Stimulated activated CD8-positive, alpha-beta memory T cell treated with anti-CD3 and anti-CD28 coated beads, Interleukin-4, amount 100 ng/mL, for 4 hours (primary cell): ENCODE measurements at places on chromosomes 5 and 9.

GRCh38 chr5:123450640-123451039 lies 27.4 kb upstream of the CEP120 start:
- no peak for DNase-seq

- no peak for DNase-seq
Observed at GRCh38 chr5:50463047-50463446, 22.0 kb upstream of the EMB start.

DNA sequence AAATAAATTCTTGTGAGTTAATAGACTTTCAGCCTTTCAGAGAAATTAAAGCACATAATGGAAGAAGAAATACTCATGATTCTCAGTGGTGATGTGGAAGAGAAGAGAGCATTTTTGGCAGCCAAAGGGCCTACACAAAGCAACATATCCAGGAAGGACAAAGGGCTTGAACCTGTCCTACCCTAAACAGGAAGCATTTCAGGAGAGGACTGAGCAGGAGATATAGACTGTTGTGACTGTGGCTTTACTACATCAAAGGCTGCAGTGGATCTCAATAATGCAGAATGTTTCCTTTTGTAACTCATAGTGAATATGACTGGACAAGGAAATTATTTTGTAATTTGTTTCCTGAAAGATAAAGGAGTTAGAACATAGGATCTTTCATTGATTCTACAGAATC lies 1.3 kb upstream of the PARP8 start:
- no peak for DNase-seq

DNA sequence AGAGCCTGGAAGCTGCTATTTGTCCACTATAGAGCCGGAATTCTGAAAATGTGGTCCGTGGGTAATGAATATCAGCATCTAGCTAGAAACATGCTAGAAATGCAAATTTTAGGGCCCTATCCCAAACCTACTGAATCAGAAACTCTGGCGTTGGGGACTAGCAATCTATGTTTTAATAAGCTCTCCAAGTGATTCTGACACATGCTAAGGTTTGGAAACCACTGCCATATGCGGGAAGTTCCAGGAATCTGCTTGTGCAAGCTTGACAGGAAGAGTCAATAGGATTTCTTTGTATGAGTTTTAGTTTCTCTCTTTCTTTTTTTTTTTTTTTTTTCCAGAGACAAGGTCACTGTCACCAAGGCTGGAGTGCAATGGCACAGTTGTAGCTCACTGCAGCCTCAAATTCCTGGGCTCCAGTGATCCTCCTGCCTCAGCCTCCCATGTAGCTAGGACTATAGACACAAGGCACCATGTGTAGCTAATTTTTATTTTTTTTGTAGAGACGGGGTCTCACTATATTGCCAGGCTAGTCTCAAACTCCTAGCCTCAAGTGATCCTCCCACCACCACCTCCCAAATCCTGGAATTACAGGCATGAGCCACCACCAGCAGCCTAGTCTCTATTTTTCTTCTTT lies 26.4 kb upstream of the CARNMT1 start:
- no peak for DNase-seq

GRCh38 chr9:121714075-121714705 lies 62.8 kb downstream of the DAB2IP start:
- no peak for DNase-seq

GRCh38 chr5:179885491-179886090 lies 22.1 kb downstream of the TBC1D9B start:
- DNase-seq, result no peak

DNA sequence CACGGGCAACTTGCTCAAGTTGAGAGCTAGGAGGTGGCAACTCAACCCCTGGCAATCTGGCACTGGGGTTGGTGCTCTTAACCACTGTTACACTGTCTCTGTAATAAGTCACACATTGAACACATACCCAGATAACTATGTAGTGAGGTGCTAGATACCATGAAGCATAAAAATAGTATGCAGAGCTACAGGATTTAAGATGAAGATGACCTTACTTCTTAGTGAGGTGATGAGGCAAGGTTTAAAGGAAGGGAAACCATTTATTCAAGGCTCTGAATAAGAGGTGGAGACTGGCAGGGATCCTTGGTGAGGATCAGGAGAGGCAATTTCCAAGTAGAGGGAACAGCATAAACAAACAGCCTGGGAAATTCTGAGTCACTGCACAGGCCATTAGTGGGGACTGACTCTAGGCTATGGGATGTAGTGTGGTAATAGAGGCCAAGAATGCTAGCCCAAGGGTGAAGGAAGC lies 67.6 kb upstream of the NR3C1 start:
- no peak for DNase-seq

DNA sequence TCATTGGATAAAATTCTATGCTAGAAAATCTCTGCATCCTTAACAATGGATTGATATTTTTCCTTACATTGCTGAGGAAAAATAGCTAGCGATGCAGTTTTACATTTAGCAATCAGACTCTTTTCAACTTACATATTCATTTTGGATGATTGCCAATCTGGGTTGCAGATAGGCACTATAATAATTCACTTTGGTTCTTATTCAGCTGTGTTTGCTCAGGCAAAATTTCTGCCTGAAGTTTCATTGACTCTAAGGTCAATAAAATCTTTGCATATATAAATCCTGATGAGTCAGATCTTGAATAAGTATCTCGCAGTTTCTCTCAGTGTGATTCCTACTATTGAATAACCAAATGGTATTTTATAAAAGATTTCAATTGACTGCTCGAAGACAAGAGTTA lies 1105.8 kb downstream of the CDH18 start:
- DNase-seq, result no peak

GRCh38 chr5:138929571-138929955 lies 54.4 kb upstream of the LRRTM2 start:
- DNase-seq, result no peak

GRCh38 chr9:34151398-34151797 lies 24.9 kb upstream of the DCAF12 start:
- DNase-seq, result no peak

- DNase-seq, result no peak
Observed at GRCh38 chr5:50666261-50667022, at the start of gene PARP8. Gene PARP8, plus strand, starts transcription at chr5:50666637. Its CDS starts 459 bp downstream, at chr5:50667096.

- no peak for DNase-seq
Observed at GRCh38 chr5:22780756-22781155, 72.4 kb downstream of the CDH12 start.

DNA sequence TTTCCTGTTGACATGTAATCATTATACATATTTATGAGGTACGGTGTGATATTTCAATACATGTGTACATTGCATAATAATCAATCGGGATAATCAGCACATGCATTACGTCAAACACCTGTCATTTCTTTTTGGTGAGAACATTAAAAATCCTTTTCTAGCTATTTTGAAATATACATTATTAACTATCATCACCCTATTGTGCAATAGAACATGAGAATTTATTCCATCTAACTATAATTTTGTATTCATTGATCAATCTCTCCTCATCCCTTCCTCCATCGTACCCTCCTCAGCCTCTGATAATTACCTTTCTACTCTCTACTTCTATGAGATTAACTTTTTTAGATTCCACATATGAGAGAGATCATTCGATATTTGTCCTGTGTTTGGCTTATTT lies 170.9 kb upstream of the GHR start:
- no peak for DNase-seq

DNA sequence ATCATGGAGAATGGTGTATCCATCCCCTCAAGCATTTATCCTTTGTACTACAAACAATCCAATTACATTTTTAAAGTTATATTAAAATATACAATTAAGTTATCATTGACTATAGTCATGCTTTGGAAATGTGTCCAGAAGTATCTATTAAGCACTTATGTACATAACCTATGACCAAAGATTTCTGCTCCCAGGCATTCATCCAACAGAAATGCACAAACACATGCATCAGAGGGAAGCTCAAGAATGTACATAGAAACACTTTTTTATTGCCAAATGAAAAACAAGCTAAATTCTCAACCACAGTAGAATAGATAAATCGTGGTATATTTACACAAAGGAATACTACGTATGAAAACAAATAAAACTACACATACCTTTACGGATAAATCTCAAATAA lies 700.5 kb upstream of the ZNF608 start:
- DNase-seq, result no peak

DNA sequence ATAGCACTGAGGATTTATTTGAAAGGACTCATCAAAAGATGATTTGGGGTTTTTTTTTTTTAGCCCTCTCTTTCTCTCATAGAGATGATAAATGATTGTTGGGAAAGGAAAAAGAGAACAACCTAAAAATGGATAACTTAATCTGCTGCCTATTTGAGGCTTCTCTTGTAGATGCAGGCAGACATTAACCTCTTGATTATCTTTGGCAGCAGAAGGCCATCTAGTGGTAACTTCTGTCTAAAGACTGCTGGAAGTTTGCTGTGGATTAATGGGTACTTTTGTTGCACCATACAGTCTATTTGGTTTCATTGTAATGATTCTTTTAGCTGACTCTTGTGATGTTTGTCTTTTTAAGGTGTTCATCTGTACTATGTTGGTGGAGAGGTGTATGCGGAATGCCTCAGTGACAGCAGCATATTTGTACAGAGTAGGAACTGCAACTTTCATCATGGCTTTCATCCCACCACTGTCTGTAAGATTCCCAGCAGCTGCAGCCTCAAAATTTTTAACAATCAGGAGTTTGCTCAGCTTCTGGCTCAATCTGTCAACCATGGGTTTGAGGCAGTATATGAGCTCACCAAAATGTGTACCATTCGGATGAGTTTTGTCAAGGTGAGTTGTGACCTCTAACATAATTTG lies 18.8 kb downstream of the SMIM32 start:
- no peak for DNase-seq

- DNase-seq, result no peak
Observed at GRCh38 chr5:97453263-97453662, 270.2 kb upstream of the RIOK2 start.

DNA sequence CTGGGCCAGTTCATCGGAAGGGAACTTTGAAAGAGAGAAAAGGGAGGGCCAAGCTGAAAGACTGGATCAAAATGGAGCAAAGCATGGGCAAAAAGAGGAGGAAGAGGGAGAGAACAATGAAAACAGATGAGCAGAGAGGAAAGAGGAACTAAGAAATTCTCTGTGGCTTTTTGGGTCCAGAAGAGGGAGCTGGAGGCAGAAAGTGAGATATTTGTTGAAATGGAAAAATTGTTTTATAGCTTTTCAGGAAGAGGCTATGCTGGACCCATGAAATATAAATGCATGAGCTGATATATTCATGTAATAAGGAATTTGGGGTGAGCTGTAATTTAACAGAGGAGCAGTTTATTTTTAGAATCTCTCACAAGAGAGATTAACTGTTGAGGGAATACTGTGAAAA lies 457.3 kb downstream of the DMAC1 start:
- DNase-seq, result no peak

DNA sequence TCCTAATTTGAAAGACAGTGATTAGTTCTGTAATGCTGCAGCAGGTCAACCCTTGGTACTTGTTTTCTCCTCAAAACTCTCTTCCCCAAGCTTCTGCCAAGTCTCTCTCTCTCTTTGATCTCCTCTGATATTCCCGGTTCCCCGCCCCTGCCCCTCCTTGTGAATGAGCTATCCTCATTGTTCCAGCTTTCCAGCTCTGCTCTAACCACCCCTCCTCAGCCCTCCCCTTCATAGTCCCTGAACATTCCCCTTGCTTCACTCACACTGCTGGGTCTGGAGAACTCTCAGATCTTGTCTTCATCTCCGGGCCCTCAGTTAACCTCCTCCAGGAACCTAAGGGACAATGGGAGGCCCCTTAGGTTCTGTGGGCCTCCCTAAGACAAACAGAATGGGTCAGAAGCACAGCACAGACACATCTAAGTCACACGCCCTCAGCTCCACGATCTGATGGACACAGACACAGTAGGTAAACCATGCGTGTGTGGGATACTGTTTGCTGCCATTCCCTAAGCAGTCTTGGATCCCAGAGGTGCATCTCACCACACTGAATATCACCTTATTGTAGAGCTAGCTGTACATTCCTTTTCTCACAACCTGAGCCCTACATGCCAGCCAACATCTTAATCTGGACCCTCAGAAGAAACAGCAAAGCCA lies 17.4 kb upstream of the LARP1 start:
- no peak for DNase-seq

GRCh38 chr5:81800797-81801196 lies 49.9 kb upstream of the SSBP2 start:
- DNase-seq, result no peak

GRCh38 chr9:90331826-90332575 lies 310.6 kb downstream of the DIRAS2 start:
- DNase-seq, result no peak

GRCh38 chr9:104260004-104260403 lies 165.9 kb downstream of the SMC2 start:
- DNase-seq, result no peak

- DNase-seq, result no peak
Observed at GRCh38 chr9:2875218-2875977, 31.5 kb upstream of the PUM3 start.

- DNase-seq, result no peak
Observed at GRCh38 chr9:126626127-126626925, 12.6 kb downstream of the LMX1B start.

GRCh38 chr9:38127271-38127839 lies 58.3 kb upstream of the SHB start:
- no peak for DNase-seq

DNA sequence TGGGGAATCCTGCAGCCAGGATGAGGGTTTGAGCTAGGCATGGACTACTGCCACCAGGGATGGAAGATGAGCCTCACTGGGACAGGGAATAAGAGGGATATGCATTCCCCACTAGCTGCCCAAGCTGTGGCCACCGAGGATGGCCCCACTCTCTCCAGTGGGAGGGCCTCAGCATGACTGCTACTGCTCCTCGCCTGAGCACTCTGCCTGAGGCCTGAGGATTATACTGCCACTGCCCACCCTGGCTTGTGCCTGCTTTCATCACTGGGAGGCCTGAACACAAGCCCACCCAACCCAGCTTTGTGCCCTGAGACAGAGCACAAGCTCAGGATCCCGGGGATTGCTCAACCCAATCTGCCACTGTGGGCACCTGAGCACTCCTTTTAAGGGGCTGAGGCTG lies 425.6 kb downstream of the RASEF start:
- DNase-seq, result no peak

DNA sequence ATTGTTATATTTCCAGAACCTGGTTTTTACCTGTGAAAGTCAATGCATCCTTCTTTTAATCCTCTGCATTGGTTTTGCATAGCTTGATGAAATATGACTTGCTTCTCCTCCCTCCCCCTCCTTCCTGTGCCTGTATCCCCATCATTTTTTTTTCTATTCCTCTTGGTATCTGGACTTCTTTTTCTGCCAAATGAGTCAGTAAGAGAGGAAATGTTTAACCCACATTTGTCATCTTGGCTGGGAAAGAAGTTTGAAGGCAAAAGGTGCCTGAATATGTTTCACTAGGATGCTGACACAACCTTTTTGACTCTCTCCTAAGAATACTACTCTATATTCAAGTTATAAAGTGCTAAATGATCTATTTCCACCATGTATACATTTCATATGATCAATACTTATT lies 35.5 kb upstream of the CDKN2B start:
- DNase-seq, result no peak

- no peak for DNase-seq
Observed at GRCh38 chr5:98513380-98513779, 260.1 kb upstream of the RGMB start.

- DNase-seq, result no peak
Observed at GRCh38 chr5:33423018-33423630, 17.6 kb upstream of the TARS1 start.
